ENCODE measurements at places on chromosomes 13 and 19.

DNA sequence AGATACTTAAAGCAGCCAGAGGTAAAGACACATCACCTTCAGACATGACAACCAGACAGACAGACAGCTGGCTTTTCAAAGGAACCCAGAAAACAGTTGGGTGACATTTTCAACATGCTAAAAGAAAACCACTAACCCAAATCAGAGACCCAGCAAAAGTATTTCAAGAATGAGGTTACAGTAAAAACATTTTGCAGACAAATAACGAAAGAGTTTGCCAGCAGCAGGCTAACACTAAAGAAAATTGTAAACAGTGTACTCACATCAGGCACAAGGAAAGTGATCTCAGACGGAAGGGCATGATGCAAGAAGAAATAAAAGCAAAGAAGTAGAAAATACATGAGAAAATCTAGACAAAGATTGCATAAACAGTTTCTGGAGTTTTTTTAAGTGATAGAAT, 46.4 kb downstream of the AP1M1 start:
- DNase-seq: no peak

DNA sequence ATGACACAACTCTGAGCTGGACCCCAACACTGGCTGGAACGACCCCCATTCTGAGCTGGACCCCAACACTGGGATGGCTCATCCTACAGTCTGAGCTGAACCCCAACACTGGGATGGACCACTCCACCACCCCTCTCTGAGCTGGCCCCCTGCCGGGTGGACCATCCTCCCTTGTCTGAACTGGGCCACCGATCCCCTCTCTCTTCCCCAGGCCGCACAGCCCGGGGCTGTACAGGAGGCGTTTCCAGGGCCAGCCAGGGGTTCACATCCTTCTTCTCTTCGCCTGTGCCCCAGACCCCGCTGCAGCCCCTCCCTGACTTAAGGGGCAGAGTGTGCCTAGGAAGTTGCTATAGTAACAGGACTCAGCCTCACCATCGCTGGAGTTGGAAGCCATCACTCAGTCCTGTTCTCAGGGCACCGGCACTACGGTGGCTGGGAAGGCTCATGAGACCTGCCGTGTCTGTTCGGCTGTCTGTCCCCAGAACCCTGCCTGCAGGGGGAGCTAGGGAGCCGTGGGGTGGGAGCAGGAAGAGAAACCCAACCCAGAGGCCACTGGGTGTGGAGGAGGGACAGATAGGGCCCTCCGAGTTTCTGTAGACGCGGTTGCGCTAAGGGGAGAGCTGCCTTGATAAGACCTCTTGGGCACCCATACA, 3.7 kb downstream of the PRKACA start:
- DNase-seq: no peak

- no peak for DNase-seq
Observed at GRCh38 chr13:99911069-99911964, 60.2 kb downstream of the ZIC5 start.

- DNase-seq: no peak
Observed at GRCh38 chr19:2591537-2592291, 110.8 kb downstream of the GNG7 start.

DNA sequence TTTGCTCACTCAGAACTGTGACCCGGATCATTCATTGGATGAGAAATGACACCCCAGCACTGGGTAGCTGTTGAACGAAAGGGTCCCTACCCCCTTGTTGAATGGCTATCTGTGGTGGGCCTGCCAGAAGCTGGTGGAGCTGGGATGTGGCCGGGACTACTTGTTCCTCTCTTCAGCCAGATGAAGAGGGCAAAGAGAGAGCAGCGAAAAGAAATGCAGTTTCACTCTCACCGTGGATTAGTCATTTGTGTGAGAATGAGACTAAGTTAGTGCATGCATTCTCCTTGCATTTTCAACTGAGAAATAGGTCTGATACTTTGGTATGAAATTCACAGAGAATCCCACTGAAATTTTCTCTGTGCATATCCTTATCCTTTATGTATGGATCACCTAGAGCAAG, 553.1 kb downstream of the IRS2 start:
- no peak for DNase-seq

DNA sequence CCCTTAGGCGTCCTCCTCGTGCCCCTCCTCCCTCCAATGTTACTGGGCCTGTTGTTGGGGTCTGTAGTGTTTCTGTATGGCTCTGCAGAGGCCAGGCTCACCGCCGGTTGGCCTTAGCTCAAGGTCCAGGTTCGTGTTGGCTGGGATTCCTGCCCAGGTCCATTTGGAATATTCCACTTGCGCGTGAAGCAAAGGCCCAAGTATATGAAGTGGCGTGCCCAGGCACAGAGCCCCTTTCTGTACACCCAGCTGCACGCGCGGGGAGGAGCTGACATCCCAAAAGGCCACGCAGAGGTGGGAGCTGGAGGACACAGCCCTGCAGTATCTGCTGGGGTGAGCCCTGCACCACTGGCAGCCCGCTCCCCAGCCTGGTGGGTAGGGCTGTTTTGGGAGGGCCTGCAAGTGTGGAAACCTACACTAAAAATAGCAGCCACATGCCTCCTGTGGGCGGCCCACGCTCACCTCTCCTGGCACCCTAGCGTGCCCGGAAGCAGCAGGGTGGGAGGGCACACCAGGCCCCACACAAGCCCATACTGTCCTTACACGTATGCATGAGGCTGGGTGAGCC, 30.2 kb downstream of the CRTC1 start:
- no peak for DNase-seq

DNA sequence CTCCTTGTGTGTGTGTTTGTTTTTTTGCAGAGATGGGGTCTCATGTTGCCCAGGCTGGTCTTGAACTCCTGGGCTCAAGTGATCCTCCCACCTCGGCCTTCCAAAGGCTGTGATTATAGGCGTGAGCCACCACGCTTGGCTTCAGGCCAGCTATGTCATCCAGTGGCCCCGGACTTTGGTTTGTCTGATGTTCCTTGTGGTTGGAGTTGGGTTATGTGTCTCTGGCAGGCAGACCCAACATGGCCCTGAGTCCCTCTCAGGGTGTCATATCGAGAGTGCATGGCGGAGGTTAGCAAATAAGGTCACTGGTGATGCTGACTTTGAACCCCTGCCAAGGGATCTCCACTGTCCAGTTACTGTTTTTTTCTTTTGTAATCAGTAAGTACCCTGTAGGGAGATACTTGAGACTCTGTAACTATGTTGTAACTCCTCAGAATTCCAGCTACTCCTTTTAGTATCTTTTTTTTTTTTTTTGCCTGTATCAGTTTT, 37.3 kb downstream of the SMARCA4 start:
- no peak for DNase-seq

GRCh38 chr13:55615081-55615480, 1525.6 kb upstream of the PRR20A start:
- DNase-seq: no peak

GRCh38 chr13:35565273-35565672, 88.8 kb upstream of the MAB21L1 start:
- no peak for DNase-seq

DNA sequence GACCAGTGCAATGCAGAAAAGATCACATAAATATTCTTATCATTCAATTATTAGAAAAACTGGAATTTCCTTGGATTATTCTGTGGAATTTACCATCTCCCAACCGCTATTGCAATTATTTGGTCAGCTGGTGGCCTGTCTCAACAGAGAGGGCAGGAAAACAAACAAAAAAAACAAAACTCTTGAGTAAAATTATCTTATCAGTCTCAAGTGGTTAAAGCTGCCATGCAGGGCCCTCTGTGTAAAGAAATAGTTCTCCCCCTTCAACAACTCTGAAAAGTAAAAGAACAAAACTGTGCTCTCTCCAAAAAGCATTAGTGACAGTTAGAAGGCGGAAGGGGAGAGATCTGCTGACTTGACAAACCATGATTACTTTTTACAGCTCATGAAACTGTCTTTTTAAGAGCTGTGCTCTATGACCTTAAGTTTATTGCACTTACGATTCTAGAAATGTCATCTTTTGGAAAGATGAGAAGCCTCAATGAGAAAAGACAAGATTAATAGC, 152.3 kb downstream of the DLEU7 start:
- DNase-seq: no peak

GRCh38 chr19:48421548-48421947, 24.2 kb upstream of the GRWD1 start:
- DNase-seq: no peak

GRCh38 chr19:6362027-6362350, 658 bp downstream of the CLPP start:
- DNase-seq: peak; percentile 38

- no peak for DNase-seq
Observed at GRCh38 chr13:95091755-95092154, 209.5 kb downstream of the ABCC4 start.

DNA sequence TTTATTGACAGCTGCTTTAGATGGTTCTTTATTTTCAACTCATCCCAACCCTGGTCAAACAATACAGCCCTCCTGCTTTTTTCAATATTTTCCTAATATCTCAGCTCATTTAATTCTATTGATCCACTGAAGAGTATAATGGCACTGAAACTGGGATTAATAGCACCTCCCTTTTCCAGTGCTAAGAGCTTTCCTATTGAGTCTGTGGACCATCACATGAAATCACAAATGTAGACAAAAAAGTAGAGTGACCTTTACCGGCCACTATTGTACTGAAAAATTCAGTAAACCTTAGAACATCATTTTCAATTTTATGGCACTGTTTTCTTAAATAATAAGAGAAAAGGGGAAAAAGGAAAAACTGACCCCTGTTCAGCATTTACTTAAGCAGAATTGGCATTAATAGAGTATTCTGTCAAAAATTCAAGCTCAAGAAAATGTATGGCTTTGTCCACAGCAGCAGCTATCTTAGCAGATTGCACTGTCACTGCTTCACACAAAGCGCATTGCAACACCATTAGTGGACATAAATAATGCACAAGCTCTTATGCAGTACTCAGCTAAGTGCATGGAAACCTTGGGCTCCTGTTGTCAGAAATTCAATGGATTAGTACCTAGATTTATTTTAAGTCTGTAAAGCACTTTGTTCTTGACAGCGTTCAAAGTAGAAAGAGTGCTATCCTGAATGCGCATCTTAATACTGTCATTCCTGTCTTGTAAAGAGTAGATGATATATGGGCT, 851.0 kb upstream of the KLHL1 start:
- DNase-seq: peak; percentile 3

- no peak for DNase-seq
Observed at GRCh38 chr19:8640402-8641004, 10.1 kb downstream of the NFILZ start.

- peak; percentile 85 for DNase-seq
Observed at GRCh38 chr13:23433171-23434153, at the start of gene SACS. Gene SACS (minus strand): TSS chr13:23433702. CDS start chr13:23411239, 22,463 bp downstream.

GRCh38 chr19:6343462-6343861, 10.1 kb upstream of the ACER1 start:
- no peak for DNase-seq

- DNase-seq: no peak
Observed at GRCh38 chr13:44808185-44808584, 181.1 kb downstream of the NUFIP1 start.

DNA sequence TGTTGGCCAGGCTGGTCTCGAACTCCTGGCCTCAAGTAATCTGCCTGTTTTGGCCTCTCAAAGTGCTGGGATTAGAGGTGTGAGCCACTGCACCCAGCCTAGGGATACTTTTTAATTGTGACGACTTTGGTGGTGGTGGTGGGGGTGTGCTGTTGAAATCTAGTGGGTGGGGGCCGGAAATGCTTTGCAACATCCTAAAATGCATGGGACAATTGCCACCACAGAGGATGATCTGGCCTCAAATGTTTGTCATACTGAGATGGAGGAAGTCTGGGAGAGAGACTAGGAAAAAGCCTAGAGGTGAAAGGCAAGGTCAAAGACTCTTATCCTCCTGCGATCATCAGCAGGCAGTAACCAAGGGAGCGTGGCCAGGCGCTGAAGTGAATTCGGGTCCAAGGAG, 1.4 kb downstream of the NWD1 start:
- no peak for DNase-seq

DNA sequence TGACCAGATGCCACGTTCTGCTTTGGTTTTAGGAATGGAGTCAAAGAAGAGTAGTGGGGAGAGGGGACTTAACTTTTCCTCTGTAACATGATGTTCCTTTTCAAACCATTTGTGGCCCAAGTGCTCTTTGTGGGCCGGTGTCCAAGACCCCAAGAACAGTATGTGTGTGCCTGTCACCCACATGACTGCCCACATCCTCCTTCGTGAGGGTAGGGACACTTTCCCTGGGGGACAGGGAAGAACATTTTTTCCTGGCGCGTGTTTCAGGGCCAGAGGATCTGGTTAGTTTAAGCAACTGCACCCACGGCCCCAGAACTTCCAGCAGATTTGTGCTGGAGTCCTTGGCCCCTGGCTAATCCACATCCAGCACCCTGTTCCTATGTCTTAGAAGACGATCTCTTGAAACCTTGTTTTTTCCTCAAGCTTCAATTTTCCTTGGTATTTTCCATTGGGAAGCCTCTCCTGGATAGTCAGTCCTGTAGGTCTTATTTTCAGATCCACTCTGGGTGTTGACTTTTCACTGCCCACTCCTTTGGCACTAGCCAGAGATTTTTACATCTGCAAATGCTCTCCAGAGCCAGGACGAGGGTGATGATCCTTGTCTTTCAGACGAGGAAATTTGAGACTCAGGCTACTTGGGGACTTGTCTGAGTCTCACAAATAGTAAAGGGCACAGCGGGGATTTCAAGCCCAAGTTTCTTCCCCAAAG, 10.8 kb upstream of the CCDC97 start:
- DNase-seq: no peak

DNA sequence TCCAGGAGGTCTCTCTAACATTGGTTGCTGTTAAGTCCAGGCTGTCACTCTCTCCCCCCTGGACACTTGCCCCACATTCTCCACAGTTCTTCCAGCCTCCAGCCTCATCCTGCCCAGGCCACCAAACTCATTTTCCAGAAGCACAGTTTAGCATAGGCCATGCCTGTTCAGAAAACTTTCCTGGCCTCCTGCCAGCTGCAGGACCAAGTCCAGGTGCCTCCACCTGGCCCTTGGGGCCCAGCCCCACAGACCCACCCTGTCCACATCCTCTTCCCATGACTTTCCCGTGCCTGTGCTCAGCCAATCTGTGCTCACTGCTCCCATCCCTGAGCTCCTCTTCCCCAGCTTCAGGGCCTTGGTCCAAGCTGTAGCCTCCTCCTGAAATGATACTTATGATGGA, 905.0 kb downstream of the UQCRFS1 start:
- no peak for DNase-seq

DNA sequence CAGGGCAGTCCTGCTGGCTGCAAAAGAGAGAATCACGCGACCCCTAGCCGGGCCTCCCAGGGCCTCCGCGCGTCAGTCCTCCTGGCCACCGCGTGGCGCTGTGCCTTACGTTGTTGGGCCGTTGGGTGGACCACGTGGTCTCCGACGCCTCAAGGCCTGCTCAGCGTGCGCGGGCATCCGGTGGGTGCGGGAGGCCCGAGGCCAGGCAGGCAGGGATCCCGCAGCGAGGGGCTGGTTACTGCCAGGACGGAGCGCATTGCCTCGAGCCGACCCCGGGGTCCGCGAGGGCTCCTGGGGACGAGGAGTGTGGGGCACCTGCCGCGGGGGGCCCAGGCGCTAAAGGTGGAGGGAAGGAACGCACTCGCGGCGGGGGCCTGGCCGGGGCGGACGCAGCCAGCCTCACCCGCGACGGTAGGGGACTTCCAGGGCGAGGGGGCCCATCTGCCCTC, at the start of gene TDRD12:
Gene TDRD12, plus strand, starts transcription at position 157 of the 449 bp plus-strand sequence. CDS start 306 bp downstream, outside the sequence.
- no peak for DNase-seq
